ENCODE measurements at places on chromosomes 6 and 20.

GRCh38 chr6:147972448-147972847 is 370.2 kb upstream of the SASH1 start:
- no peak for DNase-seq

- no peak for DNase-seq
These were observed 69.1 kb upstream of the BTN3A2 start for GRCh38 chr6:26295691-26296555.

DNA sequence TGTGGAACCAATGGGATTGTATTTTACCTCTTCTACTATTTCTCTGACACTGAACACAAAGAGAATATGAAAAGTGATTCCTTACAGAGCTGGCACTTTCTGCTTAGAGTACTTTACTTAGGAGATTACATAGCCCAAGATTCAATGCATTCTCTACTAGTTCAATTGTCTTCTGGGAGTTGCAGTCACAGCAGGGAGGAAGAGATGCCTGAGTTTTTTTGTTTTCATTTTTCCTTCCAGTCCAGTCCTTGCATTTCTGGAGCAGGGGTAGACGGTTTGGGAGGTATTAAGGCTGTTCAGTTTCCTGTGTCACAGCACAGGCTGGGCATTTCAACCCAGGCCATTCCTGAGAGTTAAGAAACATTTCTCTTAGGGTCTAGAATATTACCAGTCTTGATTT is 42.0 kb upstream of the SLC2A12 start:
- no peak for DNase-seq

GRCh38 chr6:43950731-43951062 is 176.6 kb downstream of the MRPL14 start:
- no peak for DNase-seq

GRCh38 chr6:4291453-4292403 is 156.4 kb upstream of the ECI2 start:
- no peak for DNase-seq

- no peak for DNase-seq
These were observed 9.7 kb downstream of the SNAP25 start for GRCh38 chr20:10228330-10228729.
